T-cell (primary cell): ENCODE measurements at places on chromosomes 3 and 15.

DNA sequence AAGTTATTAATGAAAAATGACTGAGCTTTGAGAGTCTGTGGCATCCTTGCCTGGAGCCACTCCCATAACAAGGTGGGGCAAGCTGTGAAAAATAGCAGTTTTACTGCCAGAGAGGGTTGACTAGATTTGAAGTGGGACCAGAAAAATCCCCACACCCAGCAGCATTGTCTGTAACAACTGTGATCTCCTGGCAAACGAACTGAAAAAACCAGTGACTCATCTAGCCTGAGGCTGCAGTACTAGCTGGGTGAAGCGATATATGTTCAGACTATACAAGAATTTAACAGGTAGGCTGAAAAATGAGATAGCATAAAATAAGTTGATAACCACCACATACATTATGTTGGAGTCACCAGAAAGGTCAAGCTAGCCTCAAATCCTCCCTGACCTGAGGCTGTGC, 64.0 kb downstream of the DPH6 start:
- no peak for DNase-seq
- H3K4me1 ChIP-seq: no peaks in the 10 kb centered on the region
- no peak overlapping the region for H3K4me3 ChIP-seq
- H3K36me3 ChIP-seq: no peaks in the 10 kb centered on the region
- H3K27me3 ChIP-seq: no peaks in the 10 kb centered on the region
- no peak overlapping the region for H3K27ac ChIP-seq

GRCh38 chr15:75452865-75453702, 1.6 kb upstream of the SIN3A start:
- peak overlapping the region; percentile 93 for H3K4me3 ChIP-seq
- H3K36me3 ChIP-seq: no peaks in the 10 kb centered on the region
- H3K4me1 ChIP-seq: peaks cover 25% of the 10 kb centered on the region
- peak; percentile 30 for DNase-seq
- H3K27me3 ChIP-seq: no peaks in the 10 kb centered on the region

- no peaks in the 10 kb centered on the region for H3K4me1 ChIP-seq
- H3K36me3 ChIP-seq: no peaks in the 10 kb centered on the region
- no peak overlapping the region for H3K27ac ChIP-seq
- no peaks in the 10 kb centered on the region for H3K27me3 ChIP-seq
These were observed 87.8 kb downstream of the C3orf85 start for GRCh38 chr3:109224333-109224732.

GRCh38 chr15:99096894-99097426, 7.9 kb upstream of the SYNM start:
- no peak overlapping the region for H3K27ac ChIP-seq
- no peak overlapping the region for H3K4me3 ChIP-seq
- no peaks in the 10 kb centered on the region for H3K36me3 ChIP-seq
- DNase-seq: no peak

GRCh38 chr3:15743587-15744009, 54.2 kb downstream of the ANKRD28 start:
- H3K4me3 ChIP-seq: no peak overlapping the region
- H3K4me1 ChIP-seq: no peaks in the 10 kb centered on the region
- no peak for DNase-seq
- H3K27me3 ChIP-seq: no peaks in the 10 kb centered on the region
- no peak overlapping the region for H3K27ac ChIP-seq
- H3K36me3 ChIP-seq: peaks cover 2% of the 10 kb centered on the region

DNA sequence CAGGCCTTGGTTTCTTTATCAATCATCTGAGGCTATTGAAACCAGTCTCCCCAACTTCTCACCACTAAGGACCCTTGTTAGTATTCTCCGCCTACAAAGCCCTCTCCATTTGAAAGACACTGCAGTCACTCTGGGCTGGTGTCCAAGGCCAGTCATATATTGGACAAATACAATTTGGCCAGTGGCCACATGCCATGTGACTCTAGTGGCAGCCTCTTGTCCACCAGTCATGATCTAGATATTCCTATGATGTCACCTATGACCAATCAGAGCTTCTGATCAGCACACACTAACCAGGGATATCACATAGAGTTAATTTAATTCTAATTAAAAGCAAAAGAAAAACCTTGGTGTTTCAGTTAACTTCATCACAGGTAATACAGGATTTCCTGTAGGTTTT, 68.2 kb downstream of the RAB11A start:
- no peaks in the 10 kb centered on the region for H3K4me1 ChIP-seq
- no peak for DNase-seq
- no peak overlapping the region for H3K27ac ChIP-seq
- no peaks in the 10 kb centered on the region for H3K27me3 ChIP-seq

GRCh38 chr3:72950801-72951200, 45.8 kb upstream of the PPP4R2 start:
- no peaks in the 10 kb centered on the region for H3K36me3 ChIP-seq
- H3K27me3 ChIP-seq: no peaks in the 10 kb centered on the region

DNA sequence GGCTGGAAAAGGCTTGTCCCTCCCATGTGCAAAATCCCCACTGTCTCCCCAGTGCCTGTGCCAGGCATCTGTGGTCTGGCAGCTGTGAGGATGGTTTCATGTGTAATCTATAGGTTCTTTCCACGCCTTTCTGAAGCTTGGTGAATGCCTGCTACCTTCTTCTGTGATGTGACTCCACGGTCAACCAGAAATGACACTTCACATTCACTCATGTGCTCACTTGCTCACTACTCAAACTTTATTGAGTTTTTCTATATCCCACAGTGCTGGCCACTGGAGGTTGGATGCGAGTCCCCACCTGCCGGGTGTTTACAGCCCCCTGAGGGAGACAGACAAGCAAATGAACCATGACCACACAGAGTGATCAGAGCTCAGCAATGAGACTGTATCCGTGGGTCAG, 27.9 kb upstream of the TLE3 start:
- H3K36me3 ChIP-seq: no peaks in the 10 kb centered on the region
- no peaks in the 10 kb centered on the region for H3K4me1 ChIP-seq
- DNase-seq: no peak
- H3K4me3 ChIP-seq: no peak overlapping the region
- no peaks in the 10 kb centered on the region for H3K27me3 ChIP-seq

DNA sequence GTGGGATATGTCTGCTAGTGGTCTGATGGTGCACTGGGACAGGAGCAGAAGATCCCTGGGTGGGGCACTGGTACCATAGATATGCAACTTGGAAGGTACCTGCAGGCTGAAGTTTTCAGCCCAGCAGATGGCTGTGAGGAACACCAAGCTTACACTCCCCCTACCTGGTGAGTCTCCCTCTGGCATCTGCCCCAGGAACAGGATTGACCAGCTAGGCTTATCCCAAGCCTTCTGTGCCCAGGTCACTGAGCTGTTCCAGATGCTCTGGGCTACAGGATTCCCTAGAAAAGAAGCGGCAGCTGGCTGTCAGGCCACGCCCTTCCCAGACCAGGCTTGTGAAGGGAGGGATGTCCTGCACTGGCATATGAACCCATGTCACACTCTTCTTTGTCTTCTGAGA, 1130.0 kb downstream of the NAALADL2 start:
- no peaks in the 10 kb centered on the region for H3K4me1 ChIP-seq
- H3K27ac ChIP-seq: no peak overlapping the region
- no peak for DNase-seq

DNA sequence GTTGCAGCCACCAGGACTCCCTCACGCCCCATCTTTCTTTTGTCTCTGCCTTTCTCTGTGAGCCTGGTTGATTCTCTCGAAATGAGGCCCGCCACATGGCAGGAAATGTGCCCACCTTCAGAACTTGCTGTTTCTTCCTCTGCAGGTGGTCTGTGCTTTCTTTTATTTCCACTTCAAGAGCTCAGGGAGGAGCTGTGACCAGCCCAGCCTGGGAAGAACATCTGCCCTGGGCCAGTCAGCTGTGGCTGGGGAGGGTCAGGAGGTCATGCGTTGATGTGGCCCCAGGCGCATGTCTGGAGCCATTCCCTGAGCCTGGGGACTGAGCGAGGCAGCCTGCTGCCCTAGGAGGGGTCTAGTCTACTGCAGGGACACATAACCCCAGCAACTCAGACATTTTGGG, 8.0 kb downstream of the FBLN2 start:
- no peaks in the 10 kb centered on the region for H3K4me1 ChIP-seq
- no peaks in the 10 kb centered on the region for H3K36me3 ChIP-seq
- H3K27ac ChIP-seq: no peak overlapping the region
- DNase-seq: no peak
- no peak overlapping the region for H3K4me3 ChIP-seq

DNA sequence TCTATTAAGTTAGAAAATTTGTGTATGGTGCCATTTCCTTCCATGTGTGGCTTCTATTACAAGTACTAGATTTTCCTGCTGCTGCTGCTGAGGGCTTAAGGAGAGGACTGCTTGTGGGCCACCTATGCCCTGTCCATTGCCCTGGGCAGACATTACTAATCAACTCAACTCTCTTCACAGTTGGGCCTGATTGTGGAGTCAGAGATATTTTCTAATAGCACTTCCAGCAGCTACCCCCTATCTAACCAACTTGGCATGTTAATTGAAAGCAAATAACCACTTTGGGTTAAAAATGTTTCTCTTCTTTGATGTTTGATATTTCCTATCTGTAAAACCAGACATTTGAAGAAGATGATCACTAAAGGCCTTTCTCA, 242.0 kb downstream of the EDEM1 start:
- no peak overlapping the region for H3K27ac ChIP-seq
- no peak overlapping the region for H3K4me3 ChIP-seq
- DNase-seq: no peak
- no peaks in the 10 kb centered on the region for H3K36me3 ChIP-seq
- H3K4me1 ChIP-seq: peaks cover 3% of the 10 kb centered on the region
